ENCODE measurements at places on chromosomes 5 and 9.

DNA sequence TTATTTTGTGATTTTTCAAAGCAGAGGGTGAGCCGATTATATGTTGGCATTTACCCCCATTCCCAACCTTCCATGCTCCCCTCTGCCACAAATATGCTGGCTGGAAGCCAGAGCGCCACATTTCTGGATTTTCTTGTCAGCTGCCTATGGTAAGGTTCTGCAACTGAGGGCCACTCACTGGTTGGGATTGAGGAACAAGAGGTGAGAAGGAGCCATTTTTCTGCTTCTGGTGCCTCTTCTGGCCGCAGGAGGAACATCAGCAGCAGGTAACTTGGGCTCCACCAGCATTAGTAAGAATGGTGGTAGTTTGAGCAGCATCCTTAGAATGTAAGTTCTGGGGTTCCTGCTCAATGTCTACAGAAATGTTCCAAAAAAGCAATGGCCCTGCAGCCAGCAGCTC lies 159.5 kb upstream of the MAST4 start:
- DNase-seq: no peak

DNA sequence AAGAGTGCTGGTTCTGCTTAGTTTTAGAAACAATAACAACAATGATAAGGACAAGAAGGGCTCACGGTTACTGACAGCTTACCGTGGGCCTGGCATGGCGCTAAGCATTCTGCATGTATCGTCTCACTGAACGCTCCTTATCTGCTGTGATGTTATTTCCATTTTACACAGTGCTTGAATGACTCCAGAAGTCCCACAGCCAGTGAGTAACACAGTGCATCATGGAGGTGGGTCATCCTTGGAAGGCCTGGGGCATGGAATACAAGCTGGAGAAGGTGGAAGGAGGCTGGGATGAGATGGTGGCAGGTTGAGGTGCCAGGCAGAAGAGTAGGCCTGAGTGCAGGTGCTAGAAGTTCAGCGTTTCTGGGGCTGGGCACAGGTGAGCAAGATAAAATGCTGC lies 36.5 kb upstream of the FAT2 start:
- no peak for DNase-seq

DNA sequence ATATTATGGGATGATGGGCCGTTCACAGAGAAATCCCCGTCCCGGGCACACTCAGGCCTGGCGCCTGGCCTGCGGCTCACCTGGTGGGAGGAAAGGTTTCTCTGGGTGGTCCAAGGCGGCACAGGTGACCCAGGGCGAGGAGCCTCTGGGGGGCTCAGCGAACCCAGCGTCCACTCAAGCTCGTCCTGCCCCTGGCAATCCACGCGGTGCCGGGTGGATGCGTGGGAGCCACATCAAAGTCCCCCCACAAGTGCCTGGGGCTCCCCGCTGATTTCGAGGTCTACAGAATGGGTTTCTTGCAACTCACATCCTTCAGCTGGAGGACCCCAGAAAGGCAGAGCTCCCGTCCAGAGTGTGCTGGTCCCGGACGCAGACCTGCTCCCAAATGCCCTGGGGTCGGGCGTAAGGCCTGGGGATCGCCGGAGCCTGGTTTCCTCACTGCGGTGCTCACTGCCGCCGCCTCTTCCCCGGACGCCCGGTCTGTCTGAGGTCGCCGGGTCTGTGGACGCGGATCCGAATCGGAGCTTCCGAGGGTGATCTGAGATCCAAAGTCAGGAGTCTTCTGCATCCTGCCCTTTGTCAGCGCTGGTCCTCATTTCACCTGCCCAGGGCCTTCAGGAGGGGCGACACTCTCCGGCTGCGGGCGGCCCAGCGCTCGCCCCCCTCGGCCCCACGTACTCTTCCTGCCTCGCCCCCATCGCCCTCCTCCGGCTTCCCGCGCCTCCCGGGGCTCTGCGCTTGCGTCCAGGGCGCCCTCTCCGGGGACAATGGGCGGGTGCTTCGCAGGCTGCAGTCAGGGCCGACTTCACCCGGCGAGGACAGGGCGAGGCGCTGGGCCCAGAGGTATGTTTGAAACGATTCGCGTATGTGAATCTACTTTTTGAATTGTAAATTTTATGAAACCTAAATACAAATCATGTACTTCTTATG lies 20.0 kb upstream of the RUFY1 start:
- no peak for DNase-seq

DNA sequence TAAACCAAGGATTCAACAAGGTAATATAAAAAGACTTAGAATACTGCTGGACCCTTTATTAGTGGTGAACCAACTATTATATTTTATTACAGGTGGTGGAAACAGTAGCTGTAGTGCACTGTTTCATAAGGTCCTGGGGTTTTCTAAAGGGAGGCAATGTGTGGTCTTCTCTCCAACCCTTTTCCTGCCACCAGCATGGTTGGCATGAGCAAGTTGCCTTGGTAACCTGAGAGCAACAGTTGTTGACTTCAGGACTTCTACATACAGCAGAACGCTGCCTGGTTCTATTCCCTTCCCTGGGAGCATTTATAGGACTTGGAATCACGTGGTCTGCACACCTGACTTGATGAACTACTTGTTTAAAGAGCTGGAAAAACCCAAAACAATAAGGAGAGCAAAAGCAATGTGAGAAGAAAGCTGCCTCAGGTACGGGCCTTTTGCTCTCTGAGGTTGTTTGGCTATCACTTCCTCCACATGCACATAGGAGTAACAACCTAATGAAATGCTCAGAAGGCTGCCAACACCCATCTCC lies 81.1 kb upstream of the RAI14 start:
- no peak for DNase-seq

DNA sequence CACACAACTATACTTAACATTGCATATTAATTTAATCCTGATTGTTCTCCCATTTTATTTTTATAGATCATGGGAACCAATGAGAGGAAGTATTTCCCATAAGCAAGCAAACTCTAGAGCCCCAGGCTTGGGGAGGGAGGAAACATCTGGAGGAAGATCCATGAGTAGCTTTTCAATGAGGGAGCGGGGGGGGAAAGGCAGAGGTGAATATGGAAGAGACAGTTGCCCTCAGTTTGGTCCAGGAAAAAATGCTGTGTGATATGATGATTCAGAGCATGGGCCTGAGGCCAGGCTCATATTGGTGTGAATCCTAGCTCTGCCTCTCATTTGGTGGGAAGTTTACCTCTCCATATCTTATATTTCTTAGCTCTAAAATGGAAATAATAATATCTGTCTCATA lies 42.2 kb upstream of the ALDOB start:
- DNase-seq: no peak

- DNase-seq: no peak
These were observed 144.8 kb downstream of the GADD45G start for GRCh38 chr9:89749500-89750116.
